Islet precursor cell (in vitro differentiated cells): ENCODE measurements at places on chromosomes 6 and 20.
A peak's percentile ranks its signal among the peaks of the same experiment; 100 is the strongest.

- no peak for DNase-seq
Measured at GRCh38 chr6:84498905-84499304, 265.5 kb downstream of the TBX18 start.

DNA sequence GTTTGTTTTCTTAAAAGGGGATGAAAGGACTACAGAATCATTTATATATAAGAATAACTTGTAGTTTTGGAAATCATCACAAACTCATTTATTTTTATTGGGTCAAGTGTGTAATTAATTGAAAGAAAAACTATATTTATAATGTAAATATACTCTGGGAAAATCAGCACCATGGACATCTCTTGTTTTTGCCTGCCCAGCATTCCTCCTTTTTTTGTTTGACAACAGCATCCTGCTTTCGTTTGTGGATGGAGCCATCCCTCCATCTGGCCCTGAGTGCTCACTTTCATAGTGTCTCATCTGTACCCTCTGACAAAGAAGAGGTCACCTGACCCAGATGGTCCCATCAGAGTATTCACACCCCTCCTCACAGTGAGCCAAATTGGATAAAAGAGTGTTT lies 308.2 kb upstream of the HTR1E start:
- no peak for DNase-seq

GRCh38 chr6:76683985-76684384 lies 611.5 kb upstream of the IMPG1 start:
- DNase-seq, result peak; percentile 54

GRCh38 chr20:47991875-47992488 lies 206.7 kb upstream of the SULF2 start:
- no peak for DNase-seq

GRCh38 chr20:34712525-34713192 lies 8.5 kb downstream of the TP53INP2 start:
- DNase-seq, result no peak

GRCh38 chr6:67633058-67633457 lies 1002.0 kb upstream of the ADGRB3 start:
- no peak for DNase-seq

- DNase-seq, result no peak
Measured at GRCh38 chr20:22773344-22773743, 189.0 kb upstream of the FOXA2 start.

DNA sequence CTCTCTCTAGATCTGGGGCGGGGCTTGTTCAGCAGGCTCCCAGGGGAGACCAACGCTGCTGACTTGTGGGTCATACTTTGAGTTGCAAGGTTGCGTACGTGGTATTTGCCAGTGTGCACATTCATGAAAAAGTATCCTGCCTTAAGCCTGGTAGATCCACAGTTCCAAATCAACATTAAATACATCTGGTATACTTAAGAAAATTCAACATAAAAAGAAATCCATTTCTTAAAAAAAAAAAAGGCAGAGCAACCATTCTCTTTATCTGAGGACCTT lies 81.4 kb downstream of the SLC22A3 start:
- no peak for DNase-seq
